Breast epithelium (tissue), 4 donors: ENCODE measurements at places on chromosomes 1 and 21. TPM values are rescaled to one million over a fixed set of nuclear protein-coding genes. Genes with fewer than 3 reads are reported as not detected.

The USH2A gene
- total RNA-seq = not detected

The FMO2 gene
- 132 TPM for total RNA-seq

The LRRC71 gene
- not detected for total RNA-seq

The ELF3 gene
- 1.3 TPM for total RNA-seq

The LRRC53 gene
- total RNA-seq = not detected

The OR6K3 gene
- total RNA-seq = not detected

The CD5L gene
- total RNA-seq = not detected

The CFAP141 gene
- total RNA-seq = not detected

The SLC6A9 gene
- total RNA-seq = 3.9 TPM

The CENPF gene
- total RNA-seq = 4.0 TPM

The TCP10L gene
- 0.48 TPM for total RNA-seq

The CIART gene
- 7.4 TPM for total RNA-seq

The MCOLN2 gene
- total RNA-seq = 1.6 TPM

The DCDC2B gene
- total RNA-seq = not detected

The CHI3L2 gene
- 22.0 TPM for total RNA-seq

The HSD3B1 gene
- not detected for total RNA-seq

The DNALI1 gene
- total RNA-seq = 4.6 TPM

The FASLG gene
- not detected for total RNA-seq

The IRF6 gene
- 81.8 TPM for total RNA-seq

The GJA9 gene
- not detected for total RNA-seq

The HSPA6 gene
- 1.3 TPM for total RNA-seq

The TRMT1L gene
- total RNA-seq = 18.7 TPM

The NUP210L gene
- under 0.01 TPM for total RNA-seq

The C1orf94 gene
- total RNA-seq = not detected

The ITLN2 gene
- 10.7 TPM for total RNA-seq

The ZNF281 gene
- total RNA-seq = 11.0 TPM

The C1QC gene
- 113 TPM for total RNA-seq

The NCAM2 gene
- total RNA-seq = 2.6 TPM

The C1orf87 gene
- total RNA-seq = not detected

The AUNIP gene
- not detected for total RNA-seq

The KCNJ9 gene
- not detected for total RNA-seq

The OLFM3 gene
- total RNA-seq = not detected

The PRELP gene
- 42.0 TPM for total RNA-seq

The KIF21B gene
- total RNA-seq = 2.6 TPM

The APCS gene
- total RNA-seq = not detected

The SPRR1B gene
- total RNA-seq = not detected

The KCND3 gene
- total RNA-seq = 6.7 TPM

The VSIG8 gene
- total RNA-seq = 0.15 TPM

The LAMC1 gene
- total RNA-seq = 249 TPM

The TMEM269 gene
- under 0.01 TPM for total RNA-seq

The DEPDC1 gene
- total RNA-seq = 1.5 TPM

The FGGY gene
- total RNA-seq = 29.2 TPM

The MANEAL gene
- 2.9 TPM for total RNA-seq

The REG4 gene
- total RNA-seq = not detected

The RBM11 gene
- total RNA-seq = not detected

The OR2L5 gene
- total RNA-seq = 0.44 TPM

The AADACL4 gene
- total RNA-seq = not detected

The ANKRD65 gene
- 16.0 TPM for total RNA-seq

The GMEB1 gene
- total RNA-seq = 11.9 TPM

The TRIM67 gene
- not detected for total RNA-seq

The LGR6 gene
- total RNA-seq = 2.6 TPM

The CCDC185 gene
- not detected for total RNA-seq

The CLCA2 gene
- total RNA-seq = 30.3 TPM

The HSF2BP gene
- total RNA-seq = 1.3 TPM

The TRIM62 gene
- total RNA-seq = 7.2 TPM

The CA6 gene
- not detected for total RNA-seq

The CLDN14 gene
- total RNA-seq = not detected
